ENCODE measurements at places on chromosomes 11 and 22. TPM values are rescaled to one million over a fixed set of nuclear protein-coding genes. Genes with fewer than 3 reads are reported as not detected.

The KMT5B gene
- total RNA-seq = 23.4 TPM

The TRIM49 gene
- total RNA-seq = not detected

The NXPE4 gene
- not detected for total RNA-seq

The DMC1 gene
- 1.9 TPM for total RNA-seq

The TPBGL gene
- total RNA-seq = 0.14 TPM

The HSPB2 gene
- total RNA-seq = not detected

The RTN4RL2 gene
- 99.6 TPM for total RNA-seq

The KDM4D gene
- total RNA-seq = 0.51 TPM

The ACR gene
- not detected for total RNA-seq

The JHY gene
- total RNA-seq = 3.1 TPM

The ADORA2A gene
- 0.54 TPM for total RNA-seq

The MMP13 gene
- total RNA-seq = not detected

The KCNE3 gene
- not detected for total RNA-seq
